NCI-H2081 (cell line): ENCODE measurements at places on chromosomes 1 and 21.

DNA sequence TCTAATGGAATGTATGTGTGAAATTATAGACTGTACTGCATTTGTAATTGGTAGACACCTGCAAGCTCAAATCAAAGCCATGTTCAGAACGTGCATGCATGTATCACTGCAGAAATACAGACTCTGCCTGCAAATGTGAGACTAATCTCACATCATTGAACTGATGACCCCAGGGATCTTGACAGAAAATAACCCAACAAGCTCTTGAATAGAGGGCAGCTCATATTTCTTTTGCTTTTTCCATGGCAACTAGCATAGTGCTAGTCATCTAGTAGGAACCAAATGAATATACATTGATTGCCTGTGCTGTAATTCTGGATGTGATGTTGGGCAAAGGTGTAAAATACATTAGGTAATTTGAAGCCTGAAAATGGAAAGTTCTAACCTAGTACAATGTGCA, 62.4 kb downstream of the PTPRC start:
- peak; percentile 34 for DNase-seq

- no peak for DNase-seq
Measured at GRCh38 chr21:42997053-42997452, 22.7 kb downstream of the PKNOX1 start.

GRCh38 chr1:169106095-169106920, at the start of gene ATP1B1:
Gene ATP1B1 (plus strand): TSS chr1:169106690. CDS start chr1:169106830, 140 bp downstream.
- peak; percentile 94 for DNase-seq

- peak; percentile 48 for DNase-seq
Measured at GRCh38 chr1:204493145-204493983, 1.2 kb downstream of the PIK3C2B start.

DNA sequence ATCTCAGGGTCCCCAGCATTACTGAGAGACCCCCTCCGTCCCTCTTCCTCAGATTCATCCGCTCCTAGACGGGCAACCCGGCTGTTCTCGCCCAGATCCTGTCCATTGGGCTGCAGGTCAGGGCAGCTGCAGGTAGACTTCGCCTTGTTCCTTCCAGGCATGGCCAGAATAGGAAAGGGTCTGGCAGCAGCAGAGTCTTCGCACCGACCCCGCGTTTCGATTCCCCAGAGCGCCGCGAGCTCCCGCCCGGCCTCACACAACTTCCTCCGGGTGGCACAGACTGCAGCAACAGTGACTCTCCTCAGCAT, 265 bp downstream of the NRDC start:
- DNase-seq: peak; percentile 57

GRCh38 chr1:199756066-199756465, 271.4 kb upstream of the NR5A2 start:
- no peak for DNase-seq

- DNase-seq: no peak
Measured at GRCh38 chr1:158075078-158075477, 81.6 kb downstream of the KIRREL1 start.

DNA sequence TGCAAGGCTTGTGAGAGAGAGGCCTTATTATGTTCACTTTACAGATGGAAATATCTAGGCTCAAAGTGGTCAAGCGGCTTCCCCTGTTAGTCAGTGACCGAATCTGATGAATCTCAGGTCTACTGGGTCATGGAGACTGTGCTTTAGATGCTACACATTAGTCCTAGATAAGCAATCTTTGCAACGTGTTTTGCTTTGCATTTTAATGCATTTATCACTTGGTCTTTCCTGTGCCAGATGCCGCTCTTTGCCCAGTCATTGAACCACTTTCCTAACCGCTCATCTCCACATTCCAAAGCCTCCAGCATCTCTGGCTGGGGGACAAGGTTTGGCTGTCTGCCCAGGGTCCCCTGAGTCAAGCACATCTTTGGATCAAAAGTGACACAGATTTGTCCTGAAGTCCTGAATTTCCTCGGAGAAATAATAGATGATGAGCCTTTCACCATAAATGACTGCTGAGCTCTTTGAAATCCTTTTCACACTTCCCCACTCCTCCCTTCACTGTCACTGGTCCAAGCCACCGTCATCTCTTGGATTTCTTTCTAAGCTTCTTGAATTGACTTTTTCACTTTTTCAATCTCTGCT, 96.0 kb upstream of the USP24 start:
- no peak for DNase-seq

DNA sequence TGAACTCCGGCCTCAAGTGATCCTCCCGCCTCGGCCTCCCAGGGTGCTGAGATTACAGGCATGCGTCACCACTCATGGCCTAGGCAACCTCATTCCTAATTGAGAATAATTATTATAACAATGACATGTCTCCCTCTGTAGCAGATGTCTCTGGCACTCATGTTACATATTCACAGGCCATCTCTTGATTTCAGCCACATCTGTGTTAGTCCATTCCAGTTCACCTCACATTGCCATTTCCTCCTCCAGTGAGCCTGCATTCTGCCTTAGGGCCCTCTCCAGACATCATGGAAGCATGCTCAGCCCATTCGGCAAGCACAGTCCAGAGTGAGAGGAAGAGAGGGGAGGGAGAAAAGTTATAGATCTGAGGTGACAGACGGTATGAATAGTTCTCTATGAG, 32.5 kb downstream of the CDKN2C start:
- DNase-seq: no peak

- peak; percentile 81 for DNase-seq
Measured at GRCh38 chr1:241531195-241532161, 700 bp upstream of the KMO start.

- no peak for DNase-seq
Measured at GRCh38 chr1:22406722-22407495, 44.7 kb upstream of the ZBTB40 start.

GRCh38 chr1:166164995-166165660, 1.7 kb downstream of the FAM78B start:
- DNase-seq: no peak

- DNase-seq: no peak
Measured at GRCh38 chr21:38170283-38170682, 86.5 kb upstream of the KCNJ15 start.

GRCh38 chr21:45080232-45080631, 5.9 kb downstream of the ADARB1 start:
- no peak for DNase-seq

DNA sequence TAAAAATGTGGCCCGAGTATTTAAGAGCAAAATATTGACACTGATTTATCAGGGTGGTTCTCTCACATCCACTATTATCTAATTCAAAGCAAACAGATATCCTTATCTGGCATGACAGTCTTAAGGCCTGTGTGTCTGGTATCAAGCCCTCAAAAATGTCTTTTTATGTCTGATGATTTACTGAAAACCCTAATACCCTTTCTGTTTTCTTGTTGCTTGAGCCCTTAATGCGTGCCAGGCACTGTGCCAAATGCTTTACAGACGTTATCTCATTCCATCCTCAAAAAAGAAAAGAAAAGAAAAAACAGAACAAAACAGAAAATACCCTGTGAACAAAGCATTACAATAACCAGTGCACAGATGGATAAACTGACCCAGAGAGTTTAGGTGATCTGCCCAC, 5.7 kb downstream of the DUSP23 start:
- DNase-seq: no peak

- no peak for DNase-seq
Measured at GRCh38 chr1:193634470-193634869, 448.1 kb upstream of the B3GALT2 start.

DNA sequence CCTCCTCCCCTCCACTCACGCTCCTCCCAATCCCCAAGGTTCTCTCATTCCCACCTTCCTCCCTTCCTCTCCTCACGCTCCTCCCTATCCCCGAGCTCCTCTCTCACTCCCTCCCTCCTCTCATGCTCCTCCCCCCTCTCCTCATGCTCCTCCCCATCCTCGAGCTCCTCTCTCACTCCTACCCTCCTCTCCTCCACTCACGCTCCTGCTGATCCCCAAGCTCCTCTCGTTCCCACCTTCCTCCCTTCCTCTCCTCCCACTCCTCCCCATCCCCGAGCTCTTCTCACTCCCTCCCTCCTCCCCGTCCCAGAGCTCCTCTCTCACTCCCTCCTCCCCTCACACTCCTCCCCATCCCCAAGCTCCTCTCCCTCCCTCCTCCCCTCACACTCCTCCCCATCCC, 31.4 kb downstream of the PGBD5 start:
- no peak for DNase-seq

DNA sequence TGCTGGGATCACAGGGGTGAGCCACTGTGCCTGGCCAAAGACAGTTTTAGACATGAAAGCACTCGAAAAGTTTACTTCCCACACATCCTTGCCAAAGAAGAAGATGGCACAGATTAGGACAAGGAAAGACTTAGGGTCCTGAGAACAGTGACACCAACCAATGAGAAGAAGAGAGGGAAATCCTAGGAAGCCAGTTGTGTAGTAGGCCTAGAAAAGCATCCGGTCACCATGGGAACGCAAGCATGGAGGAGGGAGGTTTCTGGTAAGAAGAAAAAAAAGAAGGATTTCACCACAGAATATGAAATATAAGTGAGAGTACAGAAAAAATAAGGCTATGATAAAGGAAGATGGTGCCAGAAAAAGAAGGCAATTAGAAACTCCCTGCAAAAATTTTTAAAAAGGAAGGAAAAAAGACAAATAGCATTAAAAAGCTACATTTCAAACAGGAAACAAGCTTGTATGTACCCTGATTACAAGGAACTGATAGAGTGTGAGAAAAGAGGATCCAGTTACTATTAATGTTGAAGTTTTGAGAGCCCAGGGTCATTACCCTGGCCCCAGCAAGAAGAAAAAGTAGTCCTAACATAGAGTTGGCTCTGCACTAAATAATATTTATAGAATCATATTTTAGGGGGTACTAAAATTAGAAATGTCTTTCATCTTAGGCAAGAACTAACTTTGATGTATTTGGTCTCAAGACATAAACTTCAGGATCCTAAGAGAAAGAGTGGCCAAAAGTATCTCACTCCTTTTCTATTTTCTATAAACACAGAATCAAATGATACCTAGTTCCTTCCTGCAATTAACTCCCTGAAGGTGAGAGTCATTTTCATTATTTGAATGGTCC, 16.1 kb downstream of the DIPK1A start:
- DNase-seq: no peak

- DNase-seq: peak; percentile 46
Measured at GRCh38 chr1:162391790-162392563, 10.4 kb downstream of the C1orf226 start.

DNA sequence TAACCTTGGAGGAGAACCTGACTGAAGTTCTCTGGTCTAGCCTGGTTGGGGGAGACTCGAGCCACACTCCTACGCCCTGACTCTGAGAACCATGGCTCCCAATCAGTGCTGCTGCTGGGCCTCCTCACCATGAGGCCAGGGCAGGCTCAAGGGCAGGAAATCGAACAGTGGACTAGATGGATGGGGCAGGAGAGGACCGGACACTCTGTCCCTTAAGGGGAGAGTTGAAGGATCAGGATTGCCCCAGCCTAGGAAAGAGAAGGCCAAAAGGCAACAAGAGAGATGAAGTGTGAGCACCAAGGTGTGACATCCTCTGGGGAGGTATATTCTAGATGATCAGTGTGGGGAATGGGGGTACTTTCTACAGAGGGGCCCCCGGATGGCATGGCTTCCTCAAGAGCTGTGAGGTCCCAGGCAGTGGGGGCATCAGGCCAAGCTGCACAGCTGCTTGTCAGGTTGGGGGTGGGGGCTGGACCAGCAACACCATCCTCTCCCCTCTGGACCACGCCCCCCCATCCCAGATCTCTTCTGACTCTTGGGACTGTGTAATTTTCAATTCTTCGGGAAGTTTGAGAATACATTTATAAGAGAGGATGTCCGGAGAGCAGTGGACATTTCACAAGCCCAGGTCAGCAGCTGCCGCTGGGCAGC, 34.0 kb downstream of the MX1 start:
- no peak for DNase-seq

DNA sequence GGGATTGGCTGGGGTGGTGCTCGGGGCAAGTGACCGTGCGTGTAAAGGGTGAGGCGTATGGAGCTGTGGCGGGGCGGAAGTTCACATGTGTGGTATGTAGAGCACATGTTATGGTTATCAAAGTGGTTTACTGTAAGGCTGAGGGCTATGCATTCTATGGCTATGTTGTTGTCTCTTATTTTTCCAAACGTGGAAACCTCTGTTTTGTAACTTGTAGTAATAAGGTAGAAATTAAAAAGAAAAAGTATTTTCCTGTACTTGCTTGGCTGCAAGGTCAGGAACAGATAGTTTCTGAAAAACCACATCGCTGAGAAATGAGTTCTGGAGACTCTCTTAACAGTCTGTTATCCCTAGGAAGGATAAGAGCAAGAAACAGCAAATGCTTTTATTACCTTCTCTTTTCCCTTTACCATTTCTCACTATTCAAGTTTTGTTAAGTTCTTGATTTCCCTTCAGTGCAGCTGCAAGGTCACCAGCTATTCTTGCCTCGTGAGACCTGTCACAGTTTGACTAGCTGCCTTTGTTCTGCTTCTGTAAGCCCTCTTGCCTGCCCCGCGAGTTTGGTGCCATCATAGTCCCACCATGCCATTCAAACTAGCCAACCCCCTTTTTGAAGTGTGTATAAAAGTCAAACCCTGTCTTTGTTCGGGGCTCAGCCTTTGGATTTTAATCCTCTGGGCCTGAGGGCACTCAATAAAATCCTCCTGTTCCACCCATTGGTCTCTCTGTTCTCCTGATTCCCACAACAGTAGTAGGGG, 9.5 kb downstream of the RNU1-2 start:
- no peak for DNase-seq

- DNase-seq: no peak
Measured at GRCh38 chr1:26535201-26535600, 5.6 kb downstream of the RPS6KA1 start.

DNA sequence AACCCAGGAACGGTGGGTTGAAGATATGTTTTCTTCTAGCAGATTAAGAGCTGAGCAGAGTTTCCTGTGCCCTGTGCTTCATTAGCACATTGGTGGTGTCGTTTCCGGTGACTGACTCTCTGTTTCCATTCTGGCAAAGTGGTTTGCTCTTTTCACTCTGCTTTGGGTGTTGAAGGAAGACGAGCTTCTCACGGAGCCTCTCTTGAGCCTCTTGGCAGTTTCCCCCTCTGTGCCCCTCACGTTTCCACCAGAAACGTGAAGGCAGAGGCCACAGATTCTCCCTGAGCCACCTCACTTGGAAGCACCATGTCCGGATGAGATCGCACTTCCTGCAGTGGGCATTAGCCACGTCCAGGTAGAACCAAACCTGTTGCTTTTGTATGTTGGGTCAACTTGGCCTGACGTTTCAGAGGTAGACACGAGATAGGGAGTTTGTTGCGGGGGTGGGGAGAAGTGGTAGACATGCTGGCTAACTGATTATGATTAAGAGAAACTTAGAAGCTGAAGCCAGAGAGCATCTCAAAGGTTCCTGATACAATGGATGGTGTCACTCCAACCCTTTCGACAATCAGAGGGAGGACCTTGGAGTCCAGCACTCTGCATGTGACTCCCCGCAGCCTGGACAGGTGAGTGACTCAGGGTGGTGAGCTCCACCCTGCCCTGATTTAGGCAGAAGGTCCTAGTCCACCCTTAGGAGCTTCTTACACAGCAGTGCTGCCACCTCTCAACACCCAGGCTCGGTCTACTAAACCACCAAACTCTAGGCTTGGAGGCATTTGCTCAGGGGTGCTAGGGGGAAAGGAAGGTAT, at the start of gene LAX1:
LAX1 (plus strand) TSS at position 155 of the 809 bp plus-strand sequence; CDS start at position 538, 383 bp downstream.
- DNase-seq: no peak
